ENCODE measurements at places on chromosomes 12 and 14.

GRCh38 chr12:4412465-4412864 is 33.0 kb upstream of the FGF23 start:
- no peak for DNase-seq

GRCh38 chr12:117032593-117033381 is 66.4 kb downstream of the TESC start:
- DNase-seq = no peak

DNA sequence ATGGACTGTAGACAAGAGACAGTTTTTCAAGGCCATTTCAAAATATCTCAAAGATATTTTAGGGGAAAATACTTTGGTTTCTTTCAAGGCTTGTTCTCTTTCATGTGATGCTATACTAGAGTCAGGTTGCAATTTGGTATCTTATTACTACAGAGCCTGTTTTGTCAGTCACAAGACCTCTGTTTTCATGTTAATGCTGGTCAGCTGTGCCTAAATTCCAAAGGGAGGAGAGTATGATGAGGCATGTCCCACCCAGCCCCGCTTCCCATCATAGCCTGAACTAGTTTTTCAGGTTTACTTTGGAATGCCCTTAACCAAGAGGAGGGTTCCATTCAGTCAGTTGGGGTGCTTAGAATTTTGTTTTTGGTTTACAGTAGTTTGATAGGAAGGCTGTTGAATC is 52.6 kb downstream of the GPHB5 start:
- no peak for DNase-seq

- DNase-seq = peak; percentile 88
Measured at GRCh38 chr12:26369588-26369987, 174.2 kb downstream of the SSPN start.

- DNase-seq = no peak
Measured at GRCh38 chr12:112995008-112995407, 16.7 kb downstream of the OAS2 start.

DNA sequence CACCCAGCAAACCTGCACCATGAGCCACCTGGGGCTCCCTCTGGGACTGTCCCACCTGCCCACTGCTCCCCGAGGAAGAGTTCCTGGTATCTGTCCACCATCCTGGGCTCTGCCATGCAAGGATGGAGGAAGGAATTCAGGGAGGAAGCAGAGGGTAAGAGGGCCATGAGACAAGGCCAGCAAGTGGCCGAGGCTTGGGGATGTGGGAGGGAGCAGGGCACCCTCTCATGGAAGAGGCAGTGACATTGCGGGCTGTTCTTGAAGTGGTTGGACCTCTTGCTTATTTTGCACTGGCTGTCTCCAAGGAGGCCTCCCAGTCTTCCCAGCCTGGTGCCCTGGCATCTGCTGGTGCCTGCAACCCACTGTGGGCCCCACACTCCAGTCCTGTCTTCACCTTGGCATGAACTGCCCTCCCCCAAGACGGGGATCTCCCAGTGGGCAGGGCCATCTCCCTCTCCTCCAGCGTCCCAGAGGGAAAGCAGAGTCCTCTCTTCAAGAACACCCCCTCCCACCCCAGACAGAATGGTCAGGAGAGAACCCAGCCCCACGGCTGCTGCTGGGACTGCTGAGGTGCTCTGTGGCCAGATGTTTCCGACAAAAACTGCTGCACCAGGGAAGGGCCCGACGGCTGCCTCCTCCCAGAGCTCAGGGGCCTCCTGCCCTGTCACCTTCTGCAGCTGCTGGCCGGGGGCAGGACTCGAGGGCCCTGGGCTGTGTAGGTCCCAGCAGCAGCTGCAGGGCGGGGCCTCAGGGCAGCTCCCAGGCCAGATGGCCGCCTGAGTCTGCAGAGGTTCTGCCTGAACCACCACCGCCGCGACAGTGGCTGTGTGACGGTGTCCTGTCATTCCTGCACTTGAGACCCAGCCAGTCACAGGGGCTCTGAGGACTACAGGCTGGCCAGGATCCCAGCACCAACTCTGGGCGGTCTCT is 1.8 kb upstream of the AKT1 start:
- DNase-seq = peak; percentile 60

DNA sequence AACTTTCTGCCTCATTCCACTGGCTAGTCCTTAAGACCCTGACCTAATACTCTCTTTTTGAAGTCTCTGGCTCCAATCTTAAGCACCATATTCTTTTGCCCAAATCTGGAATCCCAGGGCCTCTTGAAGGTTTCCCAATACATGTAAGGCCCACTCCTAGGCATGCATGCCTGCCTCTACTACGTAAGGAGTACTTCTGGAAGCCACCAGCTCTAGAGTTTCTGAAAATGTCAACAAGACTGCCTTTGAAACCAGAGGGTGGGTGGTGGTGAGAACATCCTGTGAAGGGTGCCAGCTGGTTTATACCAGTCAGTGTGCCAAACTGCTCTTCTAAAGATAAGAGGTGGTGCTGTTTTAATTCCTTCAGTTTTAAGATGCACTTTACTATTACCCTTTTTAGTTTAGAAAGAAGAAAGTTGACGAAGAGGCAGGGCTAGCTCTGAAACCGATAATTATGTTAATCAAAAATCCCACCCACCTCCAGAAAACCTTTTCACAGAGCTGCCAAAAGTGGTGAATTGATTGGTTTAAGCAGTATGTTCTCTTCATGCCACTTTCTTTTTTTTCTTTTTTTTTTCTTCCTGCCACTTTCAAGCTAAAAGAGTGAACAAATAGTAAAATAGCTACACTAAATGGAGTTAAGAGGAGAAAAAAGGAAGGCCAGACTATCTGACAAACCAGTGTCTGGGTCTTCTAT is 8.7 kb upstream of the WDR89 start:
- DNase-seq = no peak

GRCh38 chr12:124902916-124903315 is 11.5 kb downstream of the UBC start:
- DNase-seq = no peak

DNA sequence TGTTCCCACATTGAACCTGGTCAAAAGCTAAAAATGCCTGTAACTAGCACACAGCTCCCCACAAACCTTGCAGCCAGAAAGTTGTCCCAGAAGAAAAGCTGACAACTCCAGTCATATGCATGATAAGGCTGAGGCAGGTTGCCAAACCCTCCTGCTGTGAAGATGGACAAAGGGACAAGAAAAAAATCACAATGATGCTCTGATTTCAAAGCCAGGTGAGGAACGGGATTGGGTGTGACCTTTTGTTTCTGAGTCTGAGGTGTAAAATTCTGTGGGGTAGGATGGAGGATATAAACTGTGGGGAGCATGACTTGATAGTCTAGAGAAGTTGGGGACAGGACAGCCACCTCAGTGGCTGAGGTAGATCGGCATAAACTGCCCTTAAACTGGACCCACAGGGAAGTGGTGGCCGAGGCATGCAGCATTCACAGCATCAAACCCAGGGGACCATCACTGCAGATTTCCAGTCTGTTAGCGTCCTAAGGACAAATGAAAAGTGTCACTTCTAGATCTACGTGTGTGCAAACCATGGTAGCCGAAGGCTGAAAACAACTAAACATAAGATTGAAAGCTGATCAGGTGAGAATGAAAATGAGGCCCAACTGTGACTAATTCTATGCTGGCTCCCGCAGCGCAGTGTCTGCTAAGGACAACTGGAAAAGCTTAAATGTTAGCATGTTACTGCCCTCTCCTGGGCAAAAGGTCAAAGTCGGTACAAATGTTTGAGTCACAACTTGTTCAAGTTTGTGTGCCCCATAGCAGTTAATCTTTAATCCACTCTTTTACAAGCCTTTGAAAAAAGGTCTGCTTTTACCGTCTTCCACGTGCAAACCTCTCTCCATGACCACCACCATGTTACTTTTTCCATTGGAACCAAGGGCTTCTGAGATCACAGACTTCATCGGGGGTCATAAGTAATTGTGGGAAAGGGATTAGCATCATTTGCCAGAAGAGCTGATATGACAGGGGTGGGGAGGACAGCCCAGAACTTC is 39.8 kb downstream of the GRIN2B start:
- DNase-seq = peak; percentile 19

DNA sequence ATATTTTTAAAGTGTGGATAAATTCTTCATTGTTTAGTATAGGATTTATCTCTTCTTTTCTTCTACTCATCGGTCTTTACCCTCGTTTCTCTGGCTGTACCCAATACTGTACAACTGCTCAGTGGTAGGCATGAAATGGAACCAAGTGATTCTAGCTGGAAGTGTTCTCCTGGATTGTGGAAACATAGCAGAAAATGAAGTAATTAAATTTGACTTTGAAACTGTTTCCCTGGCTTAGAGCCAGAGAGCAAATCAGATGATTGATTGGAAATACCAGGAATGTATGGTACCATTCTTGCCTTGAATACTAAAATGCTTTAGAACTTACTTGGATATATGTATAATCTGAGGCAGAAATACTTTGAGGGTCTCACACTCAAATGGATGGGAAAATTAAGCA is 292.3 kb downstream of the ERC1 start:
- no peak for DNase-seq

DNA sequence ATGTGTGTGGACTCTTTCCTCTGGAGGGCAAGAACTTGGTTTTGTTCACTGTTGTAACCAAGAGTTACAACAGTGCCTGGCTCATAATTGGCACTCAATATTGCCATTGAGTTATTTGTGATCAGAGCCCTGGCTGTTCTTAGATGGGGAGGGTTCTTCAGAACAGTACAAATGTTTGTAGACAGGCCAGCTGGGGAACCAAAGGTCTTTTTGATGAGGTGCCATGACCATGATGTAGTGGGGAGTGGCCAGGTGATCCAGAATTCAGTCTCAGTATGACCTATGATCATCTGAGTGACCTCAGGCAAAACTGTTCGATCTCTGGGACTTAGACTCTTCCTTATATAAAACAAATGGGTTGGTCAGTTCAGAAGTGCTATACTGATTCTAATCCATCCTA is 3.3 kb upstream of the PRKAB1 start:
- no peak for DNase-seq

DNA sequence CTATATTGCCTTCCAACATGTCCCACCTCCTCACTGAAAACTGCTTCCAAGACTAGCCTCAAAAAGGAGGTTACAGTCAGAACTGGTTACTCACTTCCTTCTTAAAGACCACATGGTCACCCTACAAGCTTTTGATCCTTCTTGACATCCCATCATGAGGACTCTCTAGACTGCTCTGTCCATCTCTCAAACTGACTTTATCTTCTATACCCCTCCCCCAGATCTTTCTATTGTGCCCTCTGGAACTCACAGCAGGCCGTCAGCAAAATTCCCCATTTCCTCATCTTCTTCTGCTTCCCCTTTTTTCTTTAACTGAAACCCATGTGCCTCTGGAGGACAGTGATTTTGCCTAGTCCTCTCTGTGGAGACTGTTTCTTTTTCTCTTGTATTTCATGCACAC is 18.1 kb upstream of the IGF1 start:
- no peak for DNase-seq

GRCh38 chr12:83128540-83128939 is 441.8 kb downstream of the TMTC2 start:
- no peak for DNase-seq

DNA sequence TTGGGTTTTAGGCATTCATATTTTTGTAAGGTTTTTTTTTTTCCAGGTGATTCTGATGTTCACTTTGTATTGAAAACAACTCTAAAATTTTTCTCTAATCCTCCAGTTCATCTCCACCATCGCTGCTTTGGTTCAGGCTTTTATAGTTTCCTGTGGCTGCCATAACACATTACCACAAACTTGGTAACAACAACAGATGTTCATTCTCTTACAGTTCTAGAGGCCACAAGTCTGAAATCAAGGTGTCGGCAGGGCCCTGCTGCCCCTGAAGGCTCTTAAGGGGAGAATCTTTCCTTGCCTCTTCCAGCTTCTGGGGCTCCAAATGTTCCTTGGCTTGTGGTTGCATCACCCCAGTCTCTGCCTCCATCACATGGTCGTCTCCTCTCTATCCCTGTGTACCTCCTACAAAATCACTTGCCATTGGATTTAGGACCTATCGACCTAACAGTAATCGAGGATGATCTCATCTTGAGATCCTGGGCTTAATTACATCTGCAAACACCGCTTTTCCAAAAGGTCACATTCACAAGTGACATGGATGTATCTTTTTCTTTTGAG is 55.2 kb downstream of the PELI2 start:
- DNase-seq = peak; percentile 18

DNA sequence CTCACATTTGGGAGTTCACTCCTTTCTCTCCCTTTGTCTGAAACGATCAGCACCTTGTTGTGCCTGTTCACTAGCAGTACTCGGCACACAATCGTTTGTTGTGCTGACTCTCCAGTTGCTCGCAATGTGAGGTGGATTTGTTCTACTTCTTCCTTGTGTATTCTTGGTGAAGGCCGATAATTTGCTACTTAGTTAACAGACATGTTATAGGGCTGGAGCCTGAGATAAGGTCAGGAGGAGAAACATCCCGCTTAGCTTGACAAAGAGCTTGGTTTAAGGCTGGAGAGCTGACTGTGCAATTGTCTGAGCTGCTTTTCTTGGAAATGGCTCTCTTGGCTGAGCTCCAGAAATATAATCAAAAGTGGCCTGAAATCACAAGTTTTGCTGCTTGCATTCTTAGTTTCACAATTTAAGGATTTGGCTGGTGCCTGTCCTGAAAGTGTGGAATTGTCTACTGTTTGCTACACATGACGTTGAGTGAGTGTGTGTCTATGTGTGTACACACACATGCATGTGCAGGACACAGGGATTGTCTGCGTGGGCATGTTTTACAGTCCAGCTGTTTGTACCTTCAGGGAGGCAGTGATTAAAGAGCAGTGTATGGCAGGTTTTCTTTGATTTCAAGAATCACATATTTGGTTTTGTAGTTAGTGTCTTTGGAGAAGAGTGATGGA is 77.7 kb downstream of the ARF6 start:
- DNase-seq = peak; percentile 64

DNA sequence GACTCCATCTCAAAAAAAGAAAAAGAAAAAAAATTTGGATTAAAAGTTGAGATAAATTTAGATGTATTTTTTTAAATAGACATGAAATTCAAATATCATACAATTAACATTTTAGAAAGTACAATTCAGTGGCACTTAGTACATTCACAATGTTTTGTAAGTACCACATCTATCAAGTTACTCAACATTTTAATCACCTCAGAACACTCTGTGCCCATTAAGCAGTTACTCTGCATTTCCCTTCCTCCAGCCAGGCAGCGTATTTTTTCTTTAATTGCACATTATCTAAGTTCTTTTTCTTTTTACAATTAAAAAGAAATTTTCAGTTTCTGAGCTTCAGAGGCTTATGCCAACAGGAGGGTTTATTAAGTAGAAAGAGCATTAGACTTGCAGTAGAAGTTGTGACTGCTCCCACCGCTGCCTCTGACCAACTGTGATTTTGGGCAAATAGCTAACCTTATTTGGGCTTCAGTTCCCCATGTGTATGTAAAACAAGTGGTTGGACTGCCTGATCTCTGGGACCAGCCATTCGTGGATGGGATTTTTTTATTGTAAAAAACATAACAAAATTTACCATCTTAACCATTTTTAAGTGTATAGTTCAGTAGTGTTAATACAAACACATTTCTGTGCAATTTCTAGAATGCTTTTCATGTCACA is 65.7 kb downstream of the WNK1 start:
- no peak for DNase-seq
